ENCODE measurements at places on chromosomes 11 and 22. TPM values are rescaled to one million over a fixed set of nuclear protein-coding genes. Genes with fewer than 3 reads are reported as not detected.
A peak's percentile ranks its signal among the peaks of the same experiment; 100 is the strongest.

- DNase-seq = no peak
Observed at GRCh38 chr11:92750794-92751193, 218.7 kb upstream of the MTNR1B start.

Gene EFCAB6
- 7.0 TPM for total RNA-seq

- DNase-seq = no peak
Observed at GRCh38 chr22:45453764-45454163, 40.3 kb downstream of the RIBC2 start.

DNA sequence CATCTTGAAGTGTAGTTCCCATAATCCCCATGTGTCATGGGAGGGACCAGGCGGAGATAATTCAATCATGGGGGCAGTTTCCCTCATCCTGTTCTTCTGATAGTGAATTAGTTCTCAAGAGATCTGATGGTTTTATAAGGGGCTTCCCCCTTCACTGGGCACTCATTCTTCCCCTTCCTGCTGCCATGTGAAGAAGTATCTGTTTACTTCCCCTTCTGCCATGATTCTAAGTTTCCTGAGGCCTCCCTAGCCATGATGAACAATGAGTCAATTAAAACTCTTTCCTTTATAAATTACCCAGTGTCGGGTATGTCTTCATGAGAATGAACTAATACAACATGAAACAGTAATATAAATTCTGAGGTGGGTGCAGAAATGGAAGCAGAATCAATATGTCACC is 12.1 kb upstream of the SPTBN2 start:
- DNase-seq = no peak

GRCh38 chr11:13663631-13664071 is 4.8 kb upstream of the FAR1 start:
- peak; percentile 30 for DNase-seq

Gene MS4A15
- not detected for total RNA-seq
